ENCODE measurements at places on chromosomes 1 and 21. TPM values are rescaled to one million over a fixed set of nuclear protein-coding genes. Genes with fewer than 3 reads are reported as not detected.

DNA sequence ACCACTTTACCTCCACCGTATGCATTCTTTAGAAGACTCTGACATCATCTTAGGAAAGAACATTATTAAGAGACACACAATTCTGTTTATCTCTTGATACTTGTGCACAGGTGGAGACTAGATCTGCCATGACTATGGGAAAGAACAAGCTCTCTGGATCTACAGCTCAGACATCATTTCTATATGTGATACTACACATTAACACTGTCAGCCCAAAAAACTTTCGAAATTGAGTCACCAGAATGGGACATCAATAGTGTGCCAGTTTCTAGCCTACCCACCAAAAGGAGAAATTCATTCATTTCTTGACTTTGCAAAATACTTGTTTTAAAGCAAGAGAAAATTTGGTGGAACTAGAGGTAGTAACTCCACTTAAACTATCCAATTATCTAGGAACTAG, 6.0 kb upstream of the EVI5 start:
- no peak for DNase-seq

GRCh38 chr1:6660415-6661049, 35.9 kb downstream of the THAP3 start:
- DNase-seq, result no peak

DNA sequence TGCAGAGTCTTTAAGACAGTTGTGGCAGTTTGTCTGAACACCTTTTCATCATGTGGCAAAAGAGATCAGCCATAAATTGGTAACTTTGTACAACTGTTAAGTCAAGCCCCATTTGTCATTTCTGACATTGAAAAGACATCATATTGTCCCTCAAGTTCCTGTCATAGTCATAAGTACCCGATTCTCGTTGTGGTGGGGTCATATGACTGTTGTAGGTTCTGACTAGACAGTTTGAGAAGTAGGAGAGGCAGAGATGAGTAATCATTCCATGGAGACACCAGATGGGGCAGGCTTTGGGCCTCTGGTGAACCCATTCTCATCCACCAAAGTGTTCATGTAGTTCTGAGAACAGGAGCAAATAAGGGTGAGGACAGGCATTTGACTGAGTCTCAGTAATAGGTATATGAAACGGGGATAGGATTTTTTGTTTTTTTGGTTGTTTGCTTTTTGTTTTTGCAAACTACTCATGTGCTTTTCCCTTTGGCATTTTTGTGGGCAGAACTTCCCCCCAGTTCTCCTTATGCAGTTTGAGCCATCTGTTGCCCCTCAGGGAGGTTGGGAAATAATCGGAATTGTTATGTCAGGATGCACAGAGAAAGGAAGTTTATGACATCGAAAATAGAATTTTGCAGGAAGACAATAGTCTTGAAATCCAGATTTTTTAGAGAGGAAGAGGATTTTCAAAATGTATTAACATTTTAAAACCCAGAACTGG, 86.9 kb upstream of the KCNE2 start:
- no peak for DNase-seq

GRCh38 chr1:86137436-86137835, 19.1 kb downstream of the COL24A1 start:
- DNase-seq, result peak; percentile 67

DNA sequence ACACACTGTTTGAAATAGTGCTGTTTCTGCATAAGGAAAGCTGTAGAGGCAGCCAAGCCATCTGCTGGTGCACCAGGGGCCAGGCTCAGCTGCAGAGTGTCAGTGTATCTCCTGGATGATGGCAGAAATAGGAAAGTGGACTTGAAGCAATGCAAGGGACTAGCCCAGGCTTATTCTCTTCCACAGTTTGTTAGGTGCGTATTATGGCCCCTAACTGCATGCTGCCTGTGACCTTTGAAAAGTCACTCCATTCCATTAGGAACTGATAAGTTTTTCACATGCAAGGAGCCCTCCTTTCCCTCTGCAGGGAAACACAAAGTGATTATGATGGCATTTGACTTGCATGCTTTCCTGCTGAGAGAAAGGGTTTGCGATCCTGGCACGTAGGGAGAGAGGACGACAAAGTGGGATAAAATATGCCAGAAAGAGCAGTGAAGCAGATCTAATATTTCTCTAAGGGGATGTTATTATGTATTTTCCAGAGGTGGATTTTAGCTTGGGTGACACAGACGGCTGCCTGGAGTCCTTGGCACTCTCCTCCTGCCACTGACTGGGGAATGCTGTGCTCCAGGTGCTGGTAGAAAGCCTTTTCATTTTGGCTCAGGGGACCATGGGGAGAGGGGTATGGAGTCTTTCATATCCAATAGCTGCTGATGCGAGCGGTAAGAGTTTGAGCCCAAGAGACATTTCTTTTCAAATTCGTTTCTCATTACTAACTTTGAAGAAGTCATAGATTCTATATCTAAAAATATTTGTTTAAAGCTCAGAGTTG, 402.1 kb upstream of the B3GALT2 start:
- DNase-seq, result no peak

- DNase-seq, result no peak
Measured at GRCh38 chr1:156463874-156464273, 36.7 kb downstream of the MEF2D start.

The WNT3A gene
- not detected for total RNA-seq

The ALDH9A1 gene
- 97.2 TPM for total RNA-seq

The KRTAP11-1 gene
- total RNA-seq, result not detected

The KRTAP19-3 gene
- total RNA-seq, result not detected

The DYNLT4 gene
- total RNA-seq, result not detected

The YBEY gene
- 22.4 TPM for total RNA-seq

Measured in fibroblast of the aortic adventitia (primary cell).